ENCODE measurements at places on chromosomes 5 and 9. TPM values are rescaled to one million over a fixed set of nuclear protein-coding genes. Genes with fewer than 3 reads are reported as not detected.

Gene HTR1A
- not detected for total RNA-seq

Gene RNF183
- total RNA-seq: not detected

Gene LRRTM2
- total RNA-seq: not detected

Gene SLC45A2
- total RNA-seq: 0.13 TPM

Gene KCNMB1
- not detected for total RNA-seq

GRCh38 chr5:77636641-77637169 lies 1.8 kb downstream of the OTP start:
- no peak for DNase-seq
- H3K27me3 ChIP-seq: peaks cover 63% of the 10 kb centered on the region
- no peak overlapping the region for H3K27ac ChIP-seq
- no peak overlapping the region for H3K4me3 ChIP-seq
- H3K4me1 ChIP-seq: no peaks in the 10 kb centered on the region
- H3K36me3 ChIP-seq: no peaks in the 10 kb centered on the region

- H3K36me3 ChIP-seq: no peaks in the 10 kb centered on the region
- H3K4me3 ChIP-seq: no peak overlapping the region
- no peak for DNase-seq
- H3K4me1 ChIP-seq: no peaks in the 10 kb centered on the region
Observed at GRCh38 chr5:171956887-171957495, 49.4 kb downstream of the FBXW11 start.

DNA sequence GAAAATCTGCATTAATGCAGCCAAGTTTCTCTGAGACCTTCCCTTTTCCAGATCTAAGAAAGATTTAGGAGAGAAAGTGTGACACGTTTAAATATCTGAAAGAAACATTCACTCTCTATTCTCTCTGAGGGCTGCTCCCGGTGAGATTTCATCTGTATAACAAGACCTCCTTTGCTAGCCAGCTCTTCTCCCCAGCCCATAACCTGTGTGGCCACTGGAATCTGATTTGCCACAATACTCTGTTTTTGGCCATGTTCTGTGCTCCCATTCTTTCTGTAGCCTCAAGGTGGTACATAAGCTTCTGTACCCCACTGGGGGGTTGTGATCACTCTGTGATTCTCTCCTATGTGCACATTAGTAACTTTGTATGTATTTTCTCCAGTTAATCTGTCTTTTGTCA lies 291.0 kb upstream of the SEMA6A start:
- H3K4me3 ChIP-seq: no peak overlapping the region
- no peaks in the 10 kb centered on the region for H3K36me3 ChIP-seq
- H3K4me1 ChIP-seq: no peaks in the 10 kb centered on the region
- no peak for DNase-seq
- H3K27ac ChIP-seq: no peak overlapping the region

DNA sequence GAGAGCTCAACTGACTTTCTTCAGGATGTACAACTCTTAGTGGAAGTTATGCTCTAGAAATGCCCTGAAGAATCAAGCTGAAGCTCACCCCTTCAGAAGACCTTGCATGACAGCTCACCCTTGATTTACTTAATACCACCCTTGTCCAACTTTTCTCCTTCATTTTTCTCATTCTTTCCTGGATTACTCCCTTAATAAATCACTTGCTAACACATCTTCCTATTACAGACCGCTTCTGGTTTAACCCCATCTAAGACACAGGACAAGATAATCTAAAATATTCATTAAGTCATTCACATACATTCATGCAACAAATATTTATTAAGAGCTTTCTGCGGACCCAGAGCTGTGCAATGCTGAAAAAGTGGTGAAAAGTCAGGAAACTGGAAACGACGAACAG lies 630.7 kb upstream of the RORB start:
- no peaks in the 10 kb centered on the region for H3K4me1 ChIP-seq
- H3K27me3 ChIP-seq: no peaks in the 10 kb centered on the region
- H3K4me3 ChIP-seq: no peak overlapping the region
- no peak for DNase-seq
- no peaks in the 10 kb centered on the region for H3K36me3 ChIP-seq

GRCh38 chr5:171424726-171425125 lies 5.3 kb downstream of the FGF18 start:
- no peak overlapping the region for H3K27ac ChIP-seq
- no peaks in the 10 kb centered on the region for H3K36me3 ChIP-seq
- no peak overlapping the region for H3K4me3 ChIP-seq
- peaks cover 5% of the 10 kb centered on the region for H3K4me1 ChIP-seq

DNA sequence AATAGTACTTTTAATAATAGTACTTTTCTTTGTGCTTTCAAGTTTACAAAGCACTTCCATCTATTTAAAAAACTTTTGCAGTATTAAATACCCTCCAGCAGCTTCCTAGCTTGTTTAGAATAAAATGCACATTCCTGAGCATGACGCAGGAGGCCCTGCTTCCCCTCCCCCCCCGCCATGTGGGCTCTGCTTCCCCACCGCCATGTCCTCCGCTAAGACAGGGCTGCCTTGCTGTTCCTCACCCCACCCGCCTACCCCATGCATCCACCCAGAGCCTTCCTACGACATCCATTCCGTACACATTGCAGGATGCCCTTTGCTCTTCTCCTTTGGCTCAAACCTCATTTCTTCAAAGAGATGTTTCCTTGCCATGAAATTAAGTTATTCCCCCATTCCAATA lies 205.9 kb upstream of the MSX2 start:
- H3K36me3 ChIP-seq: no peaks in the 10 kb centered on the region
- DNase-seq: no peak
- no peak overlapping the region for H3K4me3 ChIP-seq

- H3K4me1 ChIP-seq: peaks cover 12% of the 10 kb centered on the region
- no peaks in the 10 kb centered on the region for H3K36me3 ChIP-seq
- no peak for DNase-seq
- no peak overlapping the region for H3K27ac ChIP-seq
- H3K4me3 ChIP-seq: no peak overlapping the region
Observed at GRCh38 chr5:43367453-43367852, 44.7 kb downstream of the CCL28 start.

GRCh38 chr9:123191680-123192079 lies 76.7 kb downstream of the STRBP start:
- H3K27me3 ChIP-seq: no peaks in the 10 kb centered on the region
- DNase-seq: no peak
- H3K36me3 ChIP-seq: no peaks in the 10 kb centered on the region
- peaks cover 3% of the 10 kb centered on the region for H3K4me1 ChIP-seq

GRCh38 chr9:131598121-131598520 lies 52.8 kb downstream of the PRRT1B start:
- peaks cover 6% of the 10 kb centered on the region for H3K4me1 ChIP-seq
- H3K27ac ChIP-seq: no peak overlapping the region
- H3K4me3 ChIP-seq: no peak overlapping the region
- no peaks in the 10 kb centered on the region for H3K27me3 ChIP-seq
- peaks cover 35% of the 10 kb centered on the region for H3K36me3 ChIP-seq

DNA sequence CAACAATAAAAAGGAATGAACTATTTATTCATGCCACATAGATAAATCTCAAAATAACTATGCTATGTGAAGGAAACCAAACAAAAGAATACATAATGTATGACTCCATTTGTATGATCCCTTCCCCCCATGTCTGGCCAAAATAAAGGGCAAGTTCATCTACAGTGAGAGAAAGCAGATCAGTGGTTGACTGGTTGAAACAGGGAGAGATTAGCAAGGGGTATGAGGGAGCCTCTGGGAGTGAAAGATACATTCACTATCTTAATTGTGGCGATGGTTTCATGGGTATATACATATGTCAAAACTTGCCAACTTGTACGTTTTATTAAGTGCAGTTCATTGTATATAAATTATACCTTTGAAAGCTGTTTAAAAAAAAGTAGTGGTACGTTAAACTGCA lies 4.8 kb downstream of the PSMD5 start:
- DNase-seq: no peak
- H3K4me3 ChIP-seq: no peak overlapping the region
- H3K27me3 ChIP-seq: no peaks in the 10 kb centered on the region
- peaks cover 65% of the 10 kb centered on the region for H3K36me3 ChIP-seq
- no peak overlapping the region for H3K27ac ChIP-seq

- no peaks in the 10 kb centered on the region for H3K36me3 ChIP-seq
- H3K4me1 ChIP-seq: no peaks in the 10 kb centered on the region
- H3K27me3 ChIP-seq: no peaks in the 10 kb centered on the region
- no peak overlapping the region for H3K27ac ChIP-seq
Observed at GRCh38 chr5:117299224-117299935, 724.8 kb upstream of the SEMA6A start.

GRCh38 chr5:122371511-122372151 lies 59.6 kb downstream of the SNCAIP start:
- no peak overlapping the region for H3K4me3 ChIP-seq
- H3K27ac ChIP-seq: no peak overlapping the region
- DNase-seq: no peak

GRCh38 chr5:73419465-73420390 lies 28.8 kb downstream of the FOXD1 start:
- peaks cover 8% of the 10 kb centered on the region for H3K4me1 ChIP-seq
- DNase-seq: no peak
- no peaks in the 10 kb centered on the region for H3K36me3 ChIP-seq
- no peak overlapping the region for H3K4me3 ChIP-seq
- H3K27ac ChIP-seq: no peak overlapping the region
- peaks cover 56% of the 10 kb centered on the region for H3K27me3 ChIP-seq

DNA sequence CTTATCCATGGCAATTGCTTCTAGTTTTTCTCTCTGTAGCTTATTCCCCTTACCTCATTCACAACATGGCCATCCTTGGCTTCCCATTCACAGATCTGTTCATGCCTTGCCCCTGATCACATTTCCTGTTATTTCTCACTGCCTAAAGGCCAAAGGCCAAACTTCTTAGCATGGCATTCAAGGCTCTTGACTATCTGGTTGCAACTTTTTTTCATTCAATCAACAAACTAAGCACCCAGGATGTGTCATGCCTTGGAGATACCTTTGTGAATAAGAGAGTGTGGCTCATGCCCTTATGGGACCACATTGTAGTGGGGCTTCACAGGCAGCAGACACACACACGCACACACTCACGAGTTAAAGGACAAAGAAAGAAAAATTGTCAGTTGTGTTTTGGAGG lies 27.6 kb downstream of the FGF1 start:
- no peak overlapping the region for H3K27ac ChIP-seq
- no peak overlapping the region for H3K4me3 ChIP-seq
- H3K36me3 ChIP-seq: no peaks in the 10 kb centered on the region
- no peak for DNase-seq
- no peaks in the 10 kb centered on the region for H3K4me1 ChIP-seq

GRCh38 chr5:166713295-166713694 lies 1578.2 kb upstream of the WWC1 start:
- no peak overlapping the region for H3K27ac ChIP-seq
- no peak overlapping the region for H3K4me3 ChIP-seq
- no peaks in the 10 kb centered on the region for H3K27me3 ChIP-seq
- no peaks in the 10 kb centered on the region for H3K36me3 ChIP-seq
- no peak for DNase-seq

DNA sequence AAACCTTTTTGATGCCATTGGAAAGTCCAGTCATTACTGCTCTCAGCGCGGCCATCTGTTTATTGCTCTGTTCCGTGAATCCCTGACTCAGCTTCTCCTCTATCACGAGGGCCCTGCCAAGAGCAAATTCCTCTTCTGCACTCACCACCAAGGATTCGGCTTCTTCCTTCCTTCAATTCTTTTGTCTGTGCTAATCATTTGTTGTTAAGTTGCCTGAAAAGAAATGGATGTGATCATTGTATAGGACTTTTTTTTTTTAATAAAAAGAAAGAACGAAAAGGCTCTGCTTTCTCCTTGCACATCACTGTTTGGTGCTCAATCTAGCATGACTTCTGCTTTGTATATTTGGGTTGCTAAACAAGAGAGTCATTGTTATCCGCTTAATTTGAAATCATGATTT lies 128.7 kb upstream of the PIK3R1 start:
- no peak for DNase-seq
- H3K4me3 ChIP-seq: no peak overlapping the region
- H3K36me3 ChIP-seq: no peaks in the 10 kb centered on the region
- no peaks in the 10 kb centered on the region for H3K4me1 ChIP-seq

- no peak overlapping the region for H3K4me3 ChIP-seq
- no peaks in the 10 kb centered on the region for H3K36me3 ChIP-seq
- H3K4me1 ChIP-seq: no peaks in the 10 kb centered on the region
Observed at GRCh38 chr9:120014796-120015195, 565.2 kb downstream of the CDK5RAP2 start.

- H3K4me1 ChIP-seq: no peaks in the 10 kb centered on the region
- no peak overlapping the region for H3K27ac ChIP-seq
- no peaks in the 10 kb centered on the region for H3K36me3 ChIP-seq
- H3K27me3 ChIP-seq: no peaks in the 10 kb centered on the region
Observed at GRCh38 chr9:14361074-14361473, 47.1 kb upstream of the NFIB start.

GRCh38 chr9:108041551-108041950 lies 552.0 kb upstream of the KLF4 start:
- H3K4me3 ChIP-seq: no peak overlapping the region
- DNase-seq: no peak
- H3K27me3 ChIP-seq: no peaks in the 10 kb centered on the region
- no peaks in the 10 kb centered on the region for H3K4me1 ChIP-seq
- no peaks in the 10 kb centered on the region for H3K36me3 ChIP-seq

- peaks cover 9% of the 10 kb centered on the region for H3K27me3 ChIP-seq
- H3K36me3 ChIP-seq: no peaks in the 10 kb centered on the region
- no peak for DNase-seq
- no peak overlapping the region for H3K4me3 ChIP-seq
- no peak overlapping the region for H3K27ac ChIP-seq
- H3K4me1 ChIP-seq: no peaks in the 10 kb centered on the region
Observed at GRCh38 chr5:80318212-80318611, 1.6 kb upstream of the SPZ1 start.

DNA sequence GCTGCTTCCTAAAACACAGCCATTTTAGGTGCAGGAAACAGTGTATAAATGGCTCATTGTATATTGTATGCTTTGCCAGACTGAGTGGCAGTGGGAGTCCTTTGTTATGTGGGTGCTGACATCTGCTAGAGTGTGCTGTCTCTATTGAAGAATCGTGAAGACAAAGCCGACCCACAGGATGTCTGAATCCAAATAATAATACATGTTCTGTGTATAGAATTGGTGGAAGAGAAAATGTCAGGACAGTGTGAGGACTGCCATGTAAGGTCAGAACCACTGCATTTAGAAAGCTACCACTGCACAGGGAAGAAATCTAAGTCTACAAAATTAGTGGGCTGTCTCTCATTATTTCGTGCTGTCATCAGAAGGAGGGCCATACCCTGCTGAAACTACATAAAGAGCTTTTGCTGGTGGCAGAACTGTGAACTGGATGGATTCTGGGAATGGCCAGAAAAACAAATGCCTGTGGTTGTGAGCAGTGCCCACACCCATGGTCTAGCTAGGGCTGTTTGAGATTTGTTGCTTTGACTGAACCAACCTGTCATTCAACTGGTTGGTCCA lies 2.5 kb downstream of the IL7R start:
- no peaks in the 10 kb centered on the region for H3K36me3 ChIP-seq
- H3K4me1 ChIP-seq: no peaks in the 10 kb centered on the region
- no peak for DNase-seq
- no peak overlapping the region for H3K4me3 ChIP-seq
- no peaks in the 10 kb centered on the region for H3K27me3 ChIP-seq
